ENCODE measurements at places on chromosomes 1 and 21.
A peak's percentile ranks its signal among the peaks of the same experiment; 100 is the strongest.

GRCh38 chr1:3463408-3463863, 9.0 kb downstream of the ARHGEF16 start:
- no peak for DNase-seq

- peak; percentile 60 for DNase-seq
Measured at GRCh38 chr1:116737855-116738321, 16.3 kb upstream of the CD2 start.

- DNase-seq, result no peak
Measured at GRCh38 chr1:13782634-13783360, 82.8 kb downstream of the PRDM2 start.

- no peak for DNase-seq
Measured at GRCh38 chr1:228853637-228854036, 118.4 kb downstream of the RHOU start.

DNA sequence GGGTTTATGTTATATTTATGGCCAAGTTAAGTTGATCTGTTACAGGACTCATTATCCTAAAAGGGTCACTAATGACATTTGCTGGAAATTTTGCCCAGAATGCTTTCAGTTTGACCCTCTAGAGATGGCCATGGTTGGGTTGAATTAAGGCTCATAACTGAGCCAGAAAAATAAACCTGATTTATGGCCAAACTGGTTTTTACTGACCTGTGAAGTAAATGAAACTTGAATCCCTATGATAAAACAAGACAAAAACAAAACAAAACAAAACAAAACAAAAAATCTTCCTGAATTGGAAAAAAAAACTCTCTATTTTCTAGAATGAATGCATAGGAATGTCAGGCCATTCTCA, 72.5 kb upstream of the CLDN14 start:
- no peak for DNase-seq

- no peak for DNase-seq
Measured at GRCh38 chr1:169784102-169784501, 10.6 kb downstream of the METTL18 start.

- DNase-seq, result no peak
Measured at GRCh38 chr1:217896490-217896889, 265.3 kb downstream of the SPATA17 start.

GRCh38 chr1:18812453-18812939, 47.0 kb downstream of the TAS1R2 start:
- DNase-seq, result no peak

DNA sequence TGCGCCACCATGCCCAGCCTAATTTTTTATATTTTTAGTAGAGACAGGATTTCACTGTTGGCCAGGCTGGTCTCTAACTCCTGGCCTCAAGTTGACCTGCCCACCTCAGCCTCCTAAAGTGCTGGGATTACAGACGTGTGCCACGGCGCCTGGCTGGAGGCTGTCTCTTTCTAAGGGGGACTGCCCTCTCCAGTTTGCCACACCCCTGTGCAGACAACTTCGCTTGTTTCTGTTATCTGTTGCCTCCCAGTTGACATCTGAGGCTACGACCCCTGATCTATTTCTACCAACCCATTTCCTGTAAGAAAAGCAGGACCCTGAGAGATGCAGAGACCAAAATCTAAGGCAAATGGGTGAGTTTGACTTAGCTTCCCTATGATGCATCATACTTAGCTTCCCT, 24.0 kb upstream of the VASH2 start:
- no peak for DNase-seq

DNA sequence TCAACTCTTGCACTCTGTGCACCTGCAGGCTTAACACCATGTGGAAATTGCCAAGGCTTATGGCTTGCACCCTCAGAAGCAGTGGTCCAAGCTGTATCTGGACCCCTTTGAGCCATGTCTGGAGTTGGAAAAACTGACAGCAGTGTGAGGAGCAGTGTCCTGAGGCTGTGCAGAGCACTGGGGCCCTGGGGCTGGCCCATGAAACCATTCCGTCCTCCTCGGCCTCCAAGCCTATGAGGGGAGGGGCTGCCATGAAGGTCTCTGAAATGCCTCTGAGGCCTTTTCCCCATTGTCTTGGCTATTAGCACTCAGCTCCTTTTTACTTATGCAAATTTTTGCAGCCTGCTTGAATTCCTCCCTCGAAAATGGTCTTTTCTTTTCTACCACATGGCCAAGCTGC, 126.7 kb downstream of the DISC1 start:
- DNase-seq, result no peak

GRCh38 chr1:25704267-25704691, 87.7 kb downstream of the MAN1C1 start:
- no peak for DNase-seq

GRCh38 chr1:198205016-198205684, 48.4 kb downstream of the NEK7 start:
- DNase-seq, result no peak

DNA sequence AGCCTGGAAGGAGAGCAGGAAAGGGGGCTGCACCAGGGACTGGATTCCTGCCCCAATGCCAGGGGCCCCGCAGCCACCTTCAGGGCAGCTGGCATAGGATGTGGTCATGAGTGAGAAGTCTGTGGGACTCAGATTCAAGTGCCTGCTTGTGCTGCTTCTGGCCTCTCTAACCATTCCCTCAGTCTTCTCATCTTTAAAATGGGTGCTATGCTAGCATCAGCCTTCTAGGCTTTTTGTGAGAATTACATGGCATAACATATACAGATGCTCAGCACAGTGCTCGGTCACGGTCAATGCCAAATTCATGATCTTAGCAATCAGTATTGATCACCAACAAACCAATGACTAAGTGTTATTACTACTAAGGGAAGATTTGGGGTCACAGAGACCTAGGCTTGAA, 23.5 kb downstream of the TRIM62 start:
- DNase-seq, result no peak

DNA sequence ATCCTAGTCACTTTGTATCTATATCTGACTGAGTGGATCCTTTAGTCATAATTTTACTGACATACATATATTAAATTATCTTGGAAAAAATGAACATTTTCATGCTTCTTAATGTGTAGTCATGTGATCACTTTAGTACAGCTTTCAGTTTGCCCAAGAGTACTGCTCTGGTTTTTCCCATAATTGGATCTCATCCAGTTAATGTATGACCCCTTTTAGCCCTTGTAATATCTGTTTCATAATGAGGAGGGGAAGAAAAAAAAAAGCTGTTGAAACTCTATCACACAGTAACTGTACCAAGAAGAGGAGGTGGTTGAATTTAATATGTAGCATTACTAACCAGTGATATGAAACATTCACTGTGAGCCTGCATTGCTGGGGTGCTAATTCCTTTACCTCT, 328.7 kb downstream of the PTPRC start:
- DNase-seq, result no peak

GRCh38 chr1:54112027-54112426, 40.8 kb downstream of the CDCP2 start:
- no peak for DNase-seq

GRCh38 chr1:65149351-65150107, 1.5 kb downstream of the AK4 start:
- DNase-seq, result no peak

- no peak for DNase-seq
Measured at GRCh38 chr1:205569411-205570172, 62.2 kb downstream of the ELK4 start.

GRCh38 chr1:59137276-59137615, 159.6 kb upstream of the FGGY start:
- DNase-seq, result no peak

DNA sequence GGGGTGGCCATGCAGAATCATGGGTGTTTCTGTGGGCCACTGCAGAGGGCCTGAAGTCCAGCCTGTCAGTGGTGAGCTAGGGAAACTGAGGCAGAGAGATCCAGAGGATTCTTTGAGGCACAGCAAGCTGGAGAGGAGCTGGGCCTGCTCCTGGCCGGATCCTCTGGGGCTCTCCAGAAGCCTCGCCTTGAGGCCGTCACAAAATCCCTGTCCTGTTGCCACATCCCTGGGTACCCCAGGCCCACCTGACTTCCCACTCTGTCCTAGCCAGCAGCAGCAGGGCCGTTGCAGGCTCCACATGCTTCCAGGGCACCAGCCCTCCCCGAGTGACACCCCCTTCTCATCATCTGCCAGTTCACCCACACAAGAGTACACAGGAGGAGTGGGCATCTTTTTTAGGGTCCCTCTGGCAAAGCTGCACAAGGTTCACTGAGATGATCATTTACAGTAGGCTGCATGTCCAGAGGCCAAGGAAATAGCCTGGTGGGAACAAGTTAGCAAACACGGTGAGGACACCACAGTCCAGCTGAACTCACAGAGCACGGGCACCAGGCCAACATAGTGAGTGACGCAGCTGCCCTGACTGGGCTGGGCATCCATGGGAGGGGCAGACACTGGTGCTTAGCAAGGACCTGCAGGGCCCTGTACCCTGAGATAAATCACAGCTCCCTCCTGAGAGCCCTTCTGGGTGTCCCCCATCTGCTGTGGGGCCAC, 25.1 kb upstream of the TSPEAR start:
- no peak for DNase-seq

DNA sequence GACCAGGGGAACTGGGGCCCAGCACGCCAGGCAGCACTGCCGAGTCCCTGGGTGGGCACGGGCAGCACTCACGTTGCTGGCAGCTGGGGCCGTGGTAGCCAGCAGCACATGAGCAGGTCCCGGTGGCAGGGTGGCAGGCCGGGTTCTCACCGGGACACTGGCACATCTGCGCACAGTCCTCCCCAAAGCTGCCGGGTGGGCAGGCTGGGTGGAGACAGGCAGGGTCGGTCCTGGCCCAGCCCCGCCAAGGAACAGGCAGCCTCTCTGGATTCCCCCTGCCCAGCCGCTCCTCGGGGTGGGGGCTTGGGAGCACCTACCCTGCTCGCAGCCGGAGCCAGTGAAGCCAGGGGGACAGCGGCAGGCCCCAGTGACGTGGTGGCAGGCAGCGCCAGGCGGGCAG, 42.5 kb downstream of the ARHGEF16 start:
- DNase-seq, result no peak

GRCh38 chr1:191870490-191870889, 287.8 kb upstream of the RGS18 start:
- no peak for DNase-seq

GRCh38 chr1:156160743-156161171, 7.4 kb downstream of the SEMA4A start:
- DNase-seq, result peak; percentile 30

DNA sequence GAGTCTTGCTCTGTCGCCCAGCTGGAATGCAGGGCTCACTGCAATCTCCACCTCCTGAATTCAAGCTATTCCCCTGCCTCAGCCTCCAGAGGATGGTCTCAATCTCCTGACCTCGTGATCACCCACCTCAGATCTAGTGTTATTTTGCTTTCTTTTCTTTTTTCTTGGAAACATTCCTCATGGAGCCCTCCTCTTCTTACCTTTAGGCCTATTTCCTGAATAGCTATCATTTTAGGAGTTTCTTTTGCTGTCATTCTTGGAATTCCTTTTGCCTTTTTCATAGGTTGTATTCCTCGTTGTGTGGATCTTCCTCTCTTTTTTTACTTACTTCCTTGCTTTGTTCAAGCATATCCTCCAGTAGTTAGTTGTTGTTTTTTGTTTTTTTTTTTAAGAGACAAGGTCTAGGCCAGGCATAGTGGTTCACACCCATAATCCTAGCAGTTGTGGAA, 173.8 kb downstream of the RASAL2 start:
- DNase-seq, result no peak

DNA sequence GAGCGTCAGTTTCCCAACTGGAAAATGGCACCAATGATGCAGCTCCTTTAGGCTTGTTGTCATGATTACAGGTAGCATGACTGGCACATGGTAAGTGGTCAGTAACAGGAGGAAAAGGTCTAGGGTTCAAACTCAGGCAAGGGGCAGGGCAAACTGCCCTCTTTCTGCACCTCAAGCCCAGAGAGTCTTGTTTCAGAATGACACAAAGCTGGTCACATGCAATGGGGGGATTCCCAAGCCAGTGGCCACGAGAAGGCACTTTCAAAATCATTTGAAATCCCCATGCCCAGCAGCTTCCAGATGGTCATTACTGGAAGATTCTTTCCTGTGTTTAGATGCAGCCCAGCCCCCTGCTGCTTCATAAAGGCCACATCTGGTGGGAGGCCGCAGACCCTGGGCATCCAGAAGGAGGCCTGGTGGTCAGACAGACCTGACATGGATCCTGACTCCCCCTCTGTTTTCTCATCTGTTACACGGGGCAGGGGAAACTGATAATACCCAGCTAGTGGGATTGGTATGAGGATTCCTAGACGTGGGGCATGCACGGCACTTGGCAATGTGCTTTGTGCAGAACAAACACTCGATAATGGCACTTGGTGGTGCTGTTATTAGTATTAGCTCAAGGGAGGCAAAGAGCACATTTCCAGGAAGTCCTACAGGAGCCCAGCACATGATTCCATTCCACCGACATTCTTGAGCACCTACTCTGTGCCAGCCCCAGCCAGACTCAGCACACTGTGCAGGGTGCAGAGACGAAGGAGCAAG, 6.9 kb upstream of the PLA2G2D start:
- no peak for DNase-seq

- DNase-seq, result no peak
Measured at GRCh38 chr1:101344745-101345144, 107.9 kb downstream of the S1PR1 start.

- DNase-seq, result no peak
Measured at GRCh38 chr1:78437941-78438340, 52.8 kb upstream of the PTGFR start.

- no peak for DNase-seq
Measured at GRCh38 chr1:17624611-17625233, 85.2 kb downstream of the ARHGEF10L start.

- DNase-seq, result no peak
Measured at GRCh38 chr1:234288946-234289345, 84.3 kb upstream of the COA6 start.

Data from stimulated activated naive CD4-positive, alpha-beta T cell (primary cell).